IPS DF 19.7 (cell line): ENCODE measurements at places on chromosomes 5 and 9.

DNA sequence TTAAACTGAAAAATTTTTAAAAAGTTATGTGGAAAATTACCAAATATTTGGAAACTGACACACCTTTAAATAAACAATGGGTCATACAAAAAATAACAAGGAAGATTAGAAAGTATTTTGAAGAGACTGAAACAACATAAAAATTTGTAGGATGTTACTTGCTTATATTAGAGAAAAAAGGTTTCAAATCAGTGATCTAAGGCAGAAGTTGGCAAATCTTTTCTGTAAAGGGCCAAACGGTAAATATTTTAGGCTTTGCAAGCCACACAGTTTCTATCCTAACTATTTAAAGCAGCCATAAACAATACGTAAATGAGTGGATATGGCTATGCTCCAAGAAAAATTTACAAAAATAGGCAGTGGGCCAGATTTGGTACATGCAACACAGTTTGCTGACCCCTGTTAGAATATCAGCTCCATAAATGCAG is 81.3 kb downstream of the OXCT1 start:
- DNase-seq = no peak

- DNase-seq = no peak
Measured at GRCh38 chr9:33489066-33489465, 15.3 kb upstream of the NOL6 start.

- no peak for DNase-seq
Measured at GRCh38 chr5:175226506-175226905, 217.5 kb downstream of the DRD1 start.

- no peak for DNase-seq
Measured at GRCh38 chr9:79292731-79293280, 279.0 kb upstream of the TLE4 start.

DNA sequence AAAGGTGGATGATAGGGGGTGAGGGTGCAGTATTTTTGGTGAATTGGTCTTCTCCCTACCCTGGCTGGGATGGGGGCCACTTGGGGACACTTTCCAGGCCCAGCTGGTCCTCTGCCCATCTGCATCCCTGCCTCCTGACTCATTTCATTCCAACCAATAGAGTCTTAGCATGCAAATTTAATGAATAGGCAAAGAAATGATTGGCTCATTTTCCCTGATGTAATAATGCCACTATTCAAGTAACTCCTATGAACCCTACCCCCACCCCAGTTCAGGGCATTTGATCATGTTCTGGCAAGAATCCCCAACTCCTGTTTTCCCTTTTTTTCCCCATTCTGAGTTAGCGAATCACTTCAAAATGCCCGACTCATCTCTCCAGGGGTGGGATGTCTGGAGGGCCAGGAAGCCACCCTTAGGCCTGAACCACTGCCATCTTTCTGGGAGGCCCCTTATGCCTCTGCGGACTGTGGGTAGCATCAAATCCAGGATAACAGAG is 56.7 kb downstream of the PCDH1 start:
- no peak for DNase-seq

- no peak for DNase-seq
Measured at GRCh38 chr9:114431770-114432169, 44.0 kb upstream of the AKNA start.

DNA sequence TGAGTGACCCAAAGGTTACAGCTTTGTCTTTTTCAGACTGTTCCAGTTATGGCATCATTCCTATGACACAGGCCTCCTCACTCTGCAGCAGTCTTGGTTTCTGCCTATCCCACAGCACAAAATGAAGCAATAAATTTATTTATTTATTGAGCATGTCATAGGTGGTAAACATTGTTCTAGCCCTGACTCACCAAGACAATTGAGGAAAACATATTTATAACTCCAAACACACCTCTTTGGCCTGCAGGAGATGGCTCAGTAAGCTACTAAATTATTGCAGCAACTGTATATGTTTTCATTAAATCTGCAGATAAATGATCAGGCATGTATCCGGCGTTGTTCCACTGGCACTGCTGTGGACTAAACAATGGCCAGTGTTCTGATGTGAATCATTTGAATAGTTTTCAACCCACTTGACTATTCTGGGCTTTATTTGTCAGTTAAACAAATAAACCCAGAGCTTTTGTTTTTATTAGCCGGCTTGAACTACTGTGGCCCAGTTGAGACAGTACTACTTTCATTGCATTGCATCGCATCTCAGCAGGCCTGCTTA is 83.2 kb downstream of the FOXD1 start:
- DNase-seq = no peak

GRCh38 chr9:133628766-133629165 is 7.4 kb upstream of the DBH start:
- no peak for DNase-seq

GRCh38 chr5:71748360-71748759 is 29.3 kb downstream of the CARTPT start:
- no peak for DNase-seq

DNA sequence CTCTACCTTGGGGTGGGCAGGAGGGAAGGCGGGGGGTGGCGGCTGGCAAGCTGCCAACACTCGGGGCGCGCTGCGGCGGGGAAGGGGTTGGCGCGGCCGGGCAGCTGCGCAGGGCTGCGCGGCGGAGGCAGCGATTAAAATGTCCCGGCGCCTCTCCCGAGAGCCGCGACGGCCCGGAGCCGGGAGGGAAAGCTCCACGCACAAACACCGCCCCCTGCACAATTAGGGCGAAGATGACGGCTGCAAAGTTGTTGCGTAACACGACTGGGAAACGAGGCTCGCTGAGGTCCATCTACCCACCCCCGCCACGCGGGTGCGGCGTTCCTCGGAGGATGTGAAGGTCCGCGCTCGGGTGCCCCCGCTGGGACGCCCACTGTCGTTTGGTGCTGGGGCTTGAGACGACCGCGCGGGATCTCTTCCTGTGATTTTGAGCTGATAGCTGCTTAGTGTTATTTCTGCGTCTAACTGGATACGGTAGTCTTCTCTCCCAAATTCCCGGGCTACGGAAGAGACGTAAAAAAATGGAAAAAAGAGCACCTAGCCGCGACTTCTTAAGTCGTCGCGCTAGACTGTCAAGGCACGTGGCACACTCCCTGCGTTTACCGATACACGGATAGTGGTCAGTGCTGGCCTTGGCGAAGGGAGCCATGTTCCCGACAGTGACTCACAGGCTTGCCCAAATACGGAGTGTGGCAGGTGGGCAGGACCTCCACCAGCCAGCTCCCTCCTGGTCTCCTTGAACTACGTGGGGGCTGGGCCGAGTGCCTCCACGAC is 958 bp upstream of the NFIL3 start:
- no peak for DNase-seq

DNA sequence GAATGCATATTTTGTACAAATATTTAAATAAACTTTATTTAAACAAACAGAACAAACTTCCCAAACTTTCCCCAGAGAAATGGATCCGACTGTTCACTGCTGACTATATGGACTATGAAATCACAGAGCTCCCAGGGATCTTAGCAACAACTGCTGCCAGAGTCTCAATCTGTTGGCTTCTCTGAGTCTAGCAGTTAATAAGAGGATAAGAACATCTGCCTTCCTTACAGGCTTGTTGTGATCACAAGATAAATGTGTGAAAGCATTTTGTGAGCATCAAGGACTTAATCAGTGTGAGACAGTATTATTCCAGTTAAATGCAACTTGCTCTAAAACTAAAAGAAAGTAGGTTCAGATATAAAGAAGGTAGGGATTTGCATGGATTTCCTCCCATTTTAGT is 31.4 kb upstream of the MYOT start:
- DNase-seq = no peak

- DNase-seq = no peak
Measured at GRCh38 chr9:89555451-89556375, 49.1 kb upstream of the GADD45G start.

- no peak for DNase-seq
Measured at GRCh38 chr5:159928122-159928909, 12.0 kb downstream of the ADRA1B start.

- DNase-seq = no peak
Measured at GRCh38 chr9:16540743-16541613, 329.5 kb downstream of the BNC2 start.
